EL (cell line): ENCODE measurements at places on chromosomes 11 and 22.

- DNase-seq = no peak
These were observed 12.2 kb downstream of the PARVG start for GRCh38 chr22:44192816-44193534.

DNA sequence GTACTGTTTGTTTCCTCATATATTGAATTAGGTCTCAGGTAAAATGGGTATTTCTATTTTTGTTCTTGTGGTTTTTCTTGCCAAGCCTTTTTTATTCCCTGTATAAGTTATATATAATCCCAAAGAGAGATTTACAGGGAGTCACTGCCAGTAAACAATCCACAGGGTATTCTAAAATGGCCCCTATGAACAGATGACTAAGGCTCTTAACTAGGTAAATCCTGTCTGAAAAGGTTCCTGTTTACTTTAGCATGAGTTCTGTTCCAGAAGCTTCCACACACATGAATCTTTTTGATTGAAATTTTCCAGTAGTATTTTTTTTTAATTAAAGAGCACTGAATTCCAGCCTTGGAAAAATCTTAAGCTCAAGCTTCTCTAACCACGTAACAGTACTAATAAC lies 552.8 kb upstream of the CCDC179 start:
- DNase-seq = no peak

- DNase-seq = peak; percentile 78
These were observed 26.8 kb downstream of the PGM2L1 start for GRCh38 chr11:74371269-74372052.

DNA sequence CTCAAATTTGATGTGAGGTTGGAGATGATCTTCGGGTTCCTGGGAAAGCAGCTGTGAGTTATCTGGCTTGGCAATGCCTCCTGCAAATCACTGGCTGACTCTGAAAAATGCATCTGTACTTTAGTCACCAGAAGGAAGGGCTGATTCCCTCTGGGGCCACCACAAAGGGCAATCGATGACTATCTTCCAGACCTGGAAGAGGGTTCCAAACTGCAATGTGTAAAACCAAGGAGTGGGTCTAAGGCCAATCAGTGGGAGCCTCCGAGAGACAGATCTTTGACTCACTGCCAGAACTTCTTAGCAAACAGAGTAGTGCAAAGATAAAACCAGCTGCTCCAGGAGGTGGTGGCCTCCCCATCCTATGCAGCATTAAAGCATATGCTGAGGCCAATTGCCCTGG lies 29.1 kb upstream of the PAK1 start:
- DNase-seq = peak; percentile 56

GRCh38 chr11:44319170-44319551 lies 9.2 kb upstream of the ALX4 start:
- DNase-seq = no peak
